NCI-H345 (cell line): ENCODE measurements at places on chromosomes 5 and 9.

GRCh38 chr5:93461756-93462155, 119.3 kb downstream of the NR2F1-AS1 start:
- DNase-seq: no peak

- DNase-seq: no peak
These were observed 214.1 kb upstream of the ANKRD55 start for GRCh38 chr5:56447232-56447631.

DNA sequence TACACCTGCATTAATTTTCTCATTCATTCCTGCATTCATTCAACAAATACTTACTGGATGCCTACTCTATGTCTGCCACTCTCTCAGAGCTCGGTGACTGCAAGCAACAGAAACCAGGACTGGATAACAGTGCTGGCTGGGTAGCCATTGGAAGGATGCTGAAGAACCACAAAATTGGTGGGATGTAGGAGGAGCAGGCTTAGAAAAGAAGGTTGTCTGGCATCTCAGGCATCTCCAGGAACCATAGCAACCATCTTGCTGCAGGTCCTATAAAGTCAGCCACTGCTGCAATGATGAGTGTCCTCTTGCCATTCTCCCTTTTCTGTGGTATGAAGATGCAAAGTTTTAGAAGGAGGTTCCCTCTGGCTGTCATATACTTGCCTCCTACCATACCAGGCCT, 168.6 kb downstream of the FGF18 start:
- DNase-seq: no peak

DNA sequence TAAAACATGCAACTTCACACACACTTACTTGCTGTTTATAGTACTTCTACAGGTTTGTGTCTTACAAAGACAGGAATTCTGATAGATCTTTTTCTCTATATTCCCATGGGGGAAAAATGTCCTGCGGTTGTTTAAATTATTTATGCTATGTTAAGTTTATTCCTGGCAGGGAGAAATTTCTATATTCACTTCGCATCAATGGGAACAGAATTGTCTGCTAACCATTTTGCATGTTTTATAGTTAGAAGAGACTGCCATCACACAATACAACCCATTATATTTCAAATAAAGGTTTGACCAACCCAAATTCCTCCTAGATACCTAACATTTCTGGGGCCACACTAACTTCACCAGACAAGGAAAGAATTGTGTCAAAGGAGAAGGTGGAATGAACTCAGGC, 110.0 kb upstream of the PRR16 start:
- no peak for DNase-seq

- no peak for DNase-seq
These were observed 454.3 kb upstream of the KLF4 start for GRCh38 chr9:107943901-107944300.

DNA sequence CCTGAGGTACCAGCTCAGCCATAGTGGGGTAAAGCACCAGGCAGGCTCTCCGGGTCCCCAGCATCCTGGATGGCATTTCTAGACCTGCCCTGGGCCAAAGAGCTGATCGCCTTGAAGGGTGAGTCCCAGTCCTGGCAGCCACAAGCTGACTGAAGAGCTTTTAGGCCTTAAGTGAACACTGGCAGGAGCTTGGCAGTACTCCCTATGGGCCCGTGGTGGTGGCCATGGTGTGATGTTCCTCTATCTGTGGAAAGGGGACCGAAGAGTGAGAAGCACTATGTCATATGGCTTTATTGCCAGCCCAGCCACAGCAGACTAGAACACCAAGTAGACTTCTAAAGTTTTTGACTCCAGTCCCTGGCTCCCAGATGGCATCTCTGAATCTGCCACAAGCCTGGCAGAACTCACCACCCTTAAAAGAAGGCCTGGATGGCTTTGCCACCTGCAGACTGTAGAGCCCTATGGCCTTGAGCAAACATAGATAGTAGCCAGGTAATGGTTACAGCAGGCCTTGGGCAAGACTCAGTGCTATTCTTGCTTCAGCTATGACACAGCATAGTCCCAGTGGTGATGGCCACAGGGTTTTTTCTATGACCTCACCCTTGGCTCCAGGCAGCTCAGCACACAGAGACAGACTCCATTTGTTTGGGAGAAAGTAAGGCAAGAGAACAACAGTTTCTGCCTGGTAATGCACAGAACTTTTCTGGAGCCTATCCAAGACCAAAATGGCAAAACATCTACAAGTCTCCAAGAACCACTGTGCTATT, 801.5 kb upstream of the DMAC1 start:
- DNase-seq: no peak

- peak; percentile 60 for DNase-seq
These were observed at the start of gene NRG2 for GRCh38 chr5:140042643-140043507. Gene NRG2 (minus strand): TSS chr5:140043299.

DNA sequence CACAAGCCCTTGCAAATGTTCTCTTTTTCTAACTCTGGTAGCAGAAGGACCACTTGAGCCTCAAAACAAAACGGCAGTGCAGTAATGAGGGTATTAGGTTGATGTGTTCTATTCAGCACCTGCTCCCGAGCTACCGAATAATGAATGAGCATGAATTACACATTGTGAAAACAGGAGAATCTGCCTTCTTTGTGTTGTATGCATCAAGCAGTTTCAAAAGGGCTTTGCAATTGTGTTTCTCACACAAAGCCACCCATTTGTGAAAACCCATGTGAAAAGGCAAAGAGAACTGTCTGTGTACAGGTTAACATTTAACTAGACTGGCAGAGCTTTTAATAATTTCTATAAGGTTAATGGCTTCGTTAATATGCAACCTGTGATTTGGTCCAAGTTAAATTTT, 97.8 kb downstream of the STK32A start:
- peak; percentile 95 for DNase-seq

GRCh38 chr9:112858625-112859147, 32.0 kb downstream of the SLC46A2 start:
- DNase-seq: no peak

GRCh38 chr5:85951707-85952210, 666.0 kb upstream of the COX7C start:
- DNase-seq: no peak

DNA sequence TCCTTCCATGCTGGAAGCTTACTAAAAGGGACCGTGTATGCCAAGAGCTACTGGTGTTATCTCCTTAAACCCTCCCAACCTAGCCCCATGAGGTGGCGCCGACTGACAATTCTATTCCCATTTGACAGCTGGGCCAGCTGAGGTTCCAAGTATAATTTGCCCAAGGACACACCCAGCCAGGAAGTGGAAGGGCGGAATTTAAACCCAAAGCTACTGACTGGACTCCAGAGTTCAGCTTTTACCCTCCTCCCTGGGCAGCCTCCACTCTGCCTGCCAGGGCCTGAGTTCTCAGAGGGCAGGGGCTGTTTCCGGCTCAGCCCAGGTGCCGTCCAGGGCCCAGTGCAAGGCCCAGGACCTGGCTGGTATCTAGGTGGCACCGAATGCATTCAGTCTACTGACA, 71.8 kb downstream of the C9orf50 start:
- DNase-seq: no peak

- no peak for DNase-seq
These were observed 50.3 kb downstream of the MTAP start for GRCh38 chr9:21852754-21853153.

GRCh38 chr5:83919071-83920041, 198.7 kb upstream of the HAPLN1 start:
- no peak for DNase-seq

- no peak for DNase-seq
These were observed 57.0 kb upstream of the MROH2B start for GRCh38 chr5:41127967-41128690.

GRCh38 chr9:88682431-88682831, 147.5 kb downstream of the NXNL2 start:
- DNase-seq: no peak

GRCh38 chr9:137147793-137148160, 8.8 kb downstream of the GRIN1 start:
- no peak for DNase-seq

DNA sequence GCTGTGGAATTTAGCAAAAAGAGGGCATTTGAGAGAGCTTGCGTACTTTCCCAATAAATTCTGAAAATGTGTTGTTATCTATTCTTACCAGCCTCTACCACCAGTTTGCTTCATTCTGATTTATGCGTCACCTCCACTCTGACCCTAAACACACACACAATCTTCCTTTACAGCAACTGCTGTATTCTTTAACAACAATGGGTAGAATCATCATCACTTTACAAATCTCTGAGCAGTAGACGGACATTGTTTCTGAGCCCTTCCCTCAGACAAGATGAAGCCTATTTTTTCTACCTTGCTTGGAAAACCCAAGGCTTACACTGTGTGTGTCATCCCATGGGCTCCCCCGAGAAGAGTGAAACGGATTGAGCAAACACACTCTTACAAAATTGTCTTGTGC, 83.1 kb upstream of the RASA1 start:
- no peak for DNase-seq

- DNase-seq: no peak
These were observed 16.1 kb upstream of the FGFR4 start for GRCh38 chr5:177070536-177071191.

- DNase-seq: no peak
These were observed 1044.7 kb downstream of the CDH9 start for GRCh38 chr5:25993701-25994100.

- DNase-seq: no peak
These were observed 116.9 kb downstream of the ARRDC3 start for GRCh38 chr5:91266184-91266705.

GRCh38 chr5:82549263-82549662, 271.1 kb upstream of the RPS23 start:
- no peak for DNase-seq

DNA sequence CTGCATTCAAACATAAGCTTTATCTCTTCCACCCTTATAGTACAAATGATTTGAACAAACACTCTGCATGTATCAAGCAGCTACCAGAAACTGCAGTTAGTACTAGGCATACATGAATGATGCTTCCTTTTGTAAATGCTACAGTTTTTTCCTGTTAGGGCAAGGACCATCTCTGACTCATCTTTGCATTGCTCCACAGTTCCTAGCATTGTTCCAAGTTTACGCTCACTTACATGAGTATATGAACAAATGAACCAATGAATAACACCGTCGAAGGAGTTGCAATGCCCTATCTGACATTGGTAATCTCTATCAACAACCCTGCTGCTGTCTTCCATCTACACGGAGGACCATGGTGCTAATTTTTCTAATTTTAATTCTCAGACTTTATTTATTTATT, 2.1 kb upstream of the ALDH7A1 start:
- no peak for DNase-seq

DNA sequence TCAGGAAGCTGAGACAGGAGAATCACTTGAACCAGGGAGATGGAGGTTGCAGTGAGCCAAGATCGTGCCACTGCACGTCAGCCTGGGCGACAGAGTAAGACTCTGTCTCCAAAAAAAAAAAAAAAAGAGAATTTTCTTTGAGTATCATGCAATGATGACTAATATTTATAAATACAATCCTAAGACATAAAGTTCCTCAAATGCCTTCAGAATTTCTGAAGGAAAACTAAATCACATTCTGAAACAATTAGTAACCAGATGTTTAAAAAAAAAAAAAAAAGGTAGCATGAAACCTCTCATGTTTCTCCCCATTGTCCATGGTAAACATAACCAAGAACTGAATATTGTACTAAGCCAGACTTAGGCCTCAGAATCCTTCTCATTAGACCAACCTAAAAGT, 23.1 kb downstream of the MLLT3 start:
- DNase-seq: no peak

- no peak for DNase-seq
These were observed 10.8 kb upstream of the PPP3R2 start for GRCh38 chr9:101605547-101605946.

- DNase-seq: no peak
These were observed 193.3 kb upstream of the PANK3 start for GRCh38 chr5:168772316-168772961.

DNA sequence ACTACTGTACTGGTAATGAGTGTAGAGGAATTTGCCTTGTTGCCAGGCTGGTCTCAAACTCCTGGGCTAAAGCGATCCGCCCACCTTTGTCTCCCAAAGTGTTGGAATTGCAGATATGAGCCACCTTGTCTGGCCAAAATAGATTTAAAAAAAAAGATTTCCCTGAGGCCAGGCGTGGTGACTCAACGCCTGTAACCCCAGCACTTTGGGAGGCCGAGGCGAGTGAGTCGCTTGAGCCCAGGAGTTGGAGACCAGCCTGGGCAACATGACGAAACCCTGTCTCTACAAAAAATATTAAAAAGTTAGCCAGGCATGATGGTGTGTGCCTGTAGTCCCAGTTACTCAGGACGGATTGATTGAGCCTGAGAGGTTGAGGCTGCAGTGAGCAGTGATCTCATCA, 62.5 kb downstream of the IPO11 start:
- DNase-seq: no peak

- peak; percentile 24 for DNase-seq
These were observed 51.2 kb downstream of the RALGPS1 start for GRCh38 chr9:126965541-126966428.

GRCh38 chr9:128218518-128219389, 15.6 kb downstream of the DNM1 start:
- DNase-seq: no peak

- no peak for DNase-seq
These were observed 41.3 kb downstream of the EFCAB9 start for GRCh38 chr5:172235132-172235780.

GRCh38 chr5:149731332-149731616, 1.2 kb downstream of the PPARGC1B start:
- DNase-seq: no peak

- no peak for DNase-seq
These were observed 121.7 kb downstream of the ZCCHC7 start for GRCh38 chr9:37242089-37242488.

GRCh38 chr5:65262649-65263059, 219.1 kb downstream of the ADAMTS6 start:
- no peak for DNase-seq

DNA sequence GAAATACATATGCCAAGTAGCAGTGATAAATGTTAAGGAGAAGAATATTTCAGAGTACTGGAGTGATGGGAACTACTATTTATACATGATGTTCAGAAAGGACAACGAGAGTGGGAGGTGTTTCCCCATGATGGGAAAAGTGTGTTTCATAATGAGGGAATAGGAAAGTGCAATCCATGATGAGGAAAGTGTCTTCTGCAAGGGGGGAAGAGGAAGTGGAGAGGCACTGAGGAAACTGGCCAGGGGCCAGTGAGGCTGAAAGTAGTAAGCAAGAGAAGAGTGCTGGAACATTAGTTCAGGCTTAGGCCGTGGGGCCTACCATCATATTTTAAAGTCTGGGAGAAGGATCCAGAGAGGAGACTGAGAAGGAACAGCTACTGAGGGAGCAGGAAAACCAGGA, 327.2 kb downstream of the SLF1 start:
- DNase-seq: no peak
